NCI-H2107 (cell line): ENCODE measurements at places on chromosomes 6 and 20.
A peak's percentile ranks its signal among the peaks of the same experiment; 100 is the strongest.

- no peak for DNase-seq
Measured at GRCh38 chr20:50838707-50839385, 44.0 kb downstream of the BCAS4 start.

DNA sequence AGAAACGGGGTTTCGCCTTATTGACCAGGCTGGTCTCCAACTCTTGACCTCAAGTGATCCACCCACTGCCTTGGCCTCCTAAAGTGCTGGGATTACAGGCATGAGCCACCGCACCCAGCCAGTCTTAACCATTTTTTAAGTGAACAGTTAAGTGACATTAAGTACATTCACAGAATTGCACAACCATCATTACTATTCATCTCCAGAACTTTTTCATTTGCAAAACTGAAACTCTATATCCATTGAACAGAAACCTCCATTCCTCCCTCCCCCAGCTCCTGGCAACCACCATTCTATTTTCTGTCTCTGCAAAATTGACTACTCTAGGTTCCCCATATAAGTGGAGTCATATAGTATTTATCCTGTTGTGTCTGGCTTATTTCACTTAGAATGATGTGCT is 59.7 kb downstream of the PLCB4 start:
- no peak for DNase-seq

DNA sequence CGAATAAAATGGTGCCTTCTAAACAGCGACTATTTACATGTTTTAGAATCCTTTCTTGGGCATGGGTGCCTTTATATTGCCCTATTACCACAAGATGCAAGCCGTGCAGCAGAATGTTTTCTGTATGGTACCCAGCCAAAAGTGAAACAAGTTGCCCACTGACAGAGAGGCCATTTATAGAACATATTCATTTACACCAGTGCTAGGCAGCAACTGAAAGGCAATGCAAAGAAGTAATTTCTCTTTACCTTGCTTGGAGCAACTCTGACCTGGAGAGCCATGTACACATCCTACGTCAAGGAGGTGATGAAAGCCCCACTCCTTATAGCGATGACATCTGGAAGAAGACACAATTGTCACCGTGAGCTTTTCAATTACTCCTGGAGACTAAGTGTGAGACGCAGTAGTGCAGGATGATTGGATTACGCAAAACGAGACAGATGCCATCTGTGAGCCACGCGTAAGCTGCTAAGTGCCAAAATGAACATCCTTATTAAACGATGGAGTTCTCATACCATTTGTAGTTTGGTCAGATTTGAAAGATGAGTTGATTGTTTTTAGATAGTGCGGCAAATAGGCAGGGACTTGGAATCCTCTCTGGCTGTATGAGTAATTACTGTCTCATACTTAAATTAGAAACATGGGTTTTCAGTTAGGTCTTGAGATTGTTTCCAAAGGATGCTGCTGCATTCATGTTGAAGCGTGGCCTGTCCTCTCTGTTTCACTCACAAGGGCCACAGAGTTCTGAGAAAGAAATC is at the start of gene TMEM244:
TSS of gene TMEM244 (minus strand) at position 408 of the 758 bp plus-strand sequence. CDS start at position 281, 127 bp downstream.
- DNase-seq = no peak

GRCh38 chr20:19858466-19859371 is 100.7 kb downstream of the RIN2 start:
- no peak for DNase-seq

DNA sequence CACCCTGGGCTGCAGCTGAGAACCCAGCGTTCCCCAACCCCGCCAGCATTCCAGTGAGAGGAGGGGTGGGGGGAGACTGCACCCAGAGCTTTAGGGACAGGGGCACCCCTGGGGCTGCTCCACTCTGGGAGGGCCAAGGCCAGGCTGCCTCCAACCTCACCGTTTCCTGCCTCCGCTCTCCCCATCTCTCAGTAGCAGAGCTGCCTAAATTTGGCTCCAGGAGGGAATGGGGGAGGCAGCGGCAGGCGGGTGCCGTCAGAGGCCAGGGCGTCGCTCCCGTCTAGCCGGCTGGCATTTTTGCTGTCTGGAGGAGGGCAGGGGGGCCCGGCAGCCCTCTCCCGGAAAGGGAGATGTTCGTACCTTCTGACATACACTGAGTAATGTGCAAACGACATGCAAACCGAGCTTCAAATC is 46.6 kb downstream of the NOL4L start:
- no peak for DNase-seq

- peak; percentile 64 for DNase-seq
Measured at GRCh38 chr6:150622941-150623874, 23.5 kb downstream of the PLEKHG1 start.

DNA sequence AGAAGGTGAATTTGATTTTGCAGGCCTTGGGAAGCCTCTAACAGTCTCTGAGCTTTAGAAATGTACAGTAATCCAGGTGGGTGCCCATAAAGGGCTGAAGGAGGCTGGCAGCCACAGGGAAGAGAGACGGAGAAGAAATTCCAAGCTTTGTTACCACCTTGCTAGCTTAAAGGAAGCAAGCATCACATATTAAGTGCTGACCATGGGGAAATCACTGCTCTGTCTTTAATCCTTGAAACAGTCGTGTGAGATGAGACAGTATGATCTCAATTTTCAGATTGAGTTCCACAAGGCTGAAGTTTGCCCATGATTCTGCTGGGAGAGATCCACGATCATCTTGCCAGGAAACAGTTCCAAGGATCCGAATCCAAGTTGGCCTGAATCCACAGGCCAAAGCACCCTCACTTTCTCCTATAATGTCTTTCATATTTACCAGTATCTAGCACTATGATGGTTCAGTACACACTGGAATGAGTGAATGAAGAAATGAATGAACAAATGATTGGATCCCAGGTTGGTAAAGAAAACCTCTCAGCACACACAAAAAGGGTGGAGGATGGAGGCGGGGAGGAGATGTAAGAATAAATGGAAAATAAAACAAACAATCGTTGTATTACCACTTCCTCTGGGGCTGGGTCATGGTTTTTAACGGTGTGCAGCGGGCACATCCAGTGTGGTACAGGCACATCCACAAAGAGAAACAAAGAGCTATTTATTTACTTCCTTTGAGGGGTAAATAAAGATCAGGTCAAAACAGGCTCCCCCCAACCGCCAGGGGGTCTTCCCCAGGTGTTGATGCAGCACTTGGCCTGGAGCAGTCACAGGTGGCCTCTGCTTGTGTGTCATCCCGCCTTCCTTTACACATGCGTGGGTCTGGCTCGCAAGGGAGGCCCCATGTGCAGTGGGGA is 28.2 kb upstream of the TAF8 start:
- DNase-seq = no peak

- DNase-seq = no peak
Measured at GRCh38 chr6:43734294-43734665, 35.7 kb upstream of the VEGFA start.

DNA sequence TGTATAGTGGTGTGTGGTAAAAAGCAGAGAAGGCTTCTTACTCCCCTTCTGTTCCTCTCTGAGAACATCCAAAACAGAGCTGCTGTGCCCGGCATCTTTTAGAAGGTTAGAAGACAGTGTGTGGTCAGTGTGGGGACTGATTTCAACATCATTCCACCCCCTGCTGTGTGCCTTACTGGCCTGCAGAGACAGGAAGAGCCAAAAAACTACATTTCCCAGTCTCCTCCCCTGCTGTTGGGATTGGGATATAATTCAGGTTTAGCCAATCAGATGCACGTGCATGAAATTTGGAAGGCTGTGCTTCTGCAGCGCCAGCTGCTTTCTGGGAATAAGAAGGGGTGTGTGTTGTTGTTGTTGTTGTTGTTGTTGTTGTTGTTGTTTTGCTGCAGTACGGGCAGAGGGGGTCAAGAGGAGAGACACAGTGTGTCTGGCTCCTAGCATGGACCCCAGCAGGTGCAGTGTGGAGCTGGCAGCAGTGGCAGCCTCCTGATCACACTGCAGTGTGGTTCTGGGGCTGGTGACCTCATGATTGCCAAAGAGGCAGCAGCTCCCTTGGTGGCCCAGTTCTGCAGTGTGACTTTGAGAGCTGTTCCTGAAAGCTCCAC is 74.7 kb downstream of the MRPL14 start:
- DNase-seq = no peak

DNA sequence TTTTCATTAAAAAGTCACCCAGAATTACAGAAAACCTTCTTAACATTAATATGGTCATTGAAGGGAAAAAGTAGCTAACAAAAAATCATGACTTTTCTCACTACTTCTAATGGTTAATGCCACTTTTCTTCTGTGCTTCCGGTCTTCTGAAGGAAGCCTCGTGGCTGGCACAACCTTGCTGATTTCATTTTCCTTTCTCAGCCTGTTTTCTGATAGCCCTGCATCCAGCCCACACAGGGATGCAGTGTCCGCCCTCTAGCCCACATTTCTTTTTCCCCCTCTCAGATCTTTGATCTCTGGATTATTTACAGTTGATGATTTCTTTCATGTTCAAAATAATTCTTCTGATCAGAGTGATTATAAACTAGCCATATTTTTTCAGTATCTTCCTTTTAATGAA is 655.4 kb upstream of the EPHA7 start:
- no peak for DNase-seq

- no peak for DNase-seq
Measured at GRCh38 chr6:144298194-144298593, 13.1 kb downstream of the UTRN start.

DNA sequence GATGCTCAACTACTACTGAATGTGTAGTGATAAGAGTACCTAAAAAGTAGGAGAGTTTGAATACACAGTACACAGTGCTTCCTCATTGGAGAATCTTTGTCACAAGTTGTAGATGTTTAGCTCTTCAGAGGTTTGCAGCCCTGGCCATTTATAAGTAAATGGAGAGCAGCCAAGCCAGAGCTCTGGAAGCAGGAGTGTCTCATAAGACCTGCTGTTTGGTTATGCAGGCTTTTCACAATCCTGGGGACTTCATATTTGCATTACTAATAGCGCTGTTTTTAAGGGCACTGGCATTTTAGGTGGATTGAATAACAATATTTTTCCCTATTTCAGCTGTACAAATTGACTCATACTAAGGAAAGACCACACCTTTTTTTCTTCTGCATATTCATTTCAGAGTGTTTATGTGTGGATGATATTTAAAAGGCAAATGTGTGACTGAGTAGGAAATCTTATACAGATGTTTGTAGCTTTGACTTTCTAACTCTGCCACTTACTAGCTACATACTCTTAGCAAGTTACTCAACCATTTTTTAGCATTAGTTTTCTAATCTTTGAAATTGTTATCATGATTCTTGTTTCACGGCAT is 730.5 kb upstream of the MAP3K7 start:
- no peak for DNase-seq

GRCh38 chr6:113774127-113774825 is 82.9 kb upstream of the MARCKS start:
- DNase-seq = no peak

GRCh38 chr20:17873410-17874270 is 95.0 kb downstream of the SNX5 start:
- peak; percentile 11 for DNase-seq

GRCh38 chr6:156646496-156646895 is 130.7 kb upstream of the ARID1B start:
- DNase-seq = no peak

DNA sequence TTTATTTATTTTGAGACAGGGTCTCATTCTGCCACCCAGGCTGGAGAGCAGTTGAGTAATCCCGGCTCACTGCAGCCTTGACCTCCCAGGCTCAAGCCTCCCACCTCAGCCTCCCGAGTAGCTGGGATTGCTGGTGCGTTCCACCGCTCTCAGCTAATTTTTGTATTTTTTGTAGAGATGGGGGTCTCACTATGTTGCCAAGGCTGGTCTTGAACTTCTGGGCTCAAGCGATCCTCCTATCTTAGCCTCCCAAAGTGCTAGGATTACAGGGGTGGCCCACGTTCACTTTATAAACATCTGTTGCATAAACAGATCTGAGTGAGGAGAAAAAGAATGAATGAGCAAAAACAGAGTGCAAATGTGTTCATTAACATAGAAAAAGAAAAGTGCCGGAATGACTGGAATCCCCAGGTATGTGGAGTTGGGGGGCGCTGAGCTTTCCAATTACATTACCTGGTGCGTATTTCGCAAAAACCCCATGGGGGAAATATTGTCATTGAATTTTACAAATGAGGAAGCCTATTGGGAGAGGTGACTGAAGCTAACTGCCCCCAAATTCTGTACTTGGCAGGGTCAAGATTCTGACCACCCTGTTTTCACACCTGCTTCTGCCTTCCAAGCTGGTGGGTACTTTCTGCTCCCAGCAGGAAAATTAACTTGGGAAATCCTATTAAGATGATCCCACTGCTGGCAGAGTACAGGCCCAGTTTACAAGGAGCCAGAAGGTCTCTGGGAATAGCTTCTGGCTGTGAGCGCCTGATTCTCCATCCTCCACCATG is 207.7 kb upstream of the JARID2 start:
- no peak for DNase-seq

DNA sequence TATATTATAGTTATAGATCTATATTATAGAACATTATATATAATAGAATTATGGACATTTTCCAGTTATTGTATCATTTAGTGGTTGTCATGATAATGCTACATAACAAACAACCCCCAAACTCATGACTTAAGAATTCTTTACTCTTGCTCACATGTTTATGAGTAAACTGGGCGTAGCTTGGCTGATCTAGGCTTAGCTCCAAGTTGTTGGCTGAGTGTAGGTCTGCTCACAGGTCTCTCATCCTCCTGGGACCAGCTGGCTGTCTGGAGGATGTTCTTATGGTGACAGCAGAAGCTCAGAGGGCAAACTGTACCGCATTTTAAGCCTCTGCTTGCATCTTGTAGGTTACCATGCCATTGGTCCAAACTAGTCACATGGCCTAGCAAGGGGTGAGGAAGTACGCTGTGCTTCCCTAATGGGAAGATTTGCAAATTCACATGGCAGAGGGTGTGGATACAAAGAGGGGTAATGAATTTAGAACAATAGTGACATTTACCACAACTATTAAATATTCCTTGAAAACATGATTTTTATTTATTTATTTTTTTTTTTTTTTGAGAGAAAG is 34.2 kb downstream of the ARHGAP40 start:
- no peak for DNase-seq

DNA sequence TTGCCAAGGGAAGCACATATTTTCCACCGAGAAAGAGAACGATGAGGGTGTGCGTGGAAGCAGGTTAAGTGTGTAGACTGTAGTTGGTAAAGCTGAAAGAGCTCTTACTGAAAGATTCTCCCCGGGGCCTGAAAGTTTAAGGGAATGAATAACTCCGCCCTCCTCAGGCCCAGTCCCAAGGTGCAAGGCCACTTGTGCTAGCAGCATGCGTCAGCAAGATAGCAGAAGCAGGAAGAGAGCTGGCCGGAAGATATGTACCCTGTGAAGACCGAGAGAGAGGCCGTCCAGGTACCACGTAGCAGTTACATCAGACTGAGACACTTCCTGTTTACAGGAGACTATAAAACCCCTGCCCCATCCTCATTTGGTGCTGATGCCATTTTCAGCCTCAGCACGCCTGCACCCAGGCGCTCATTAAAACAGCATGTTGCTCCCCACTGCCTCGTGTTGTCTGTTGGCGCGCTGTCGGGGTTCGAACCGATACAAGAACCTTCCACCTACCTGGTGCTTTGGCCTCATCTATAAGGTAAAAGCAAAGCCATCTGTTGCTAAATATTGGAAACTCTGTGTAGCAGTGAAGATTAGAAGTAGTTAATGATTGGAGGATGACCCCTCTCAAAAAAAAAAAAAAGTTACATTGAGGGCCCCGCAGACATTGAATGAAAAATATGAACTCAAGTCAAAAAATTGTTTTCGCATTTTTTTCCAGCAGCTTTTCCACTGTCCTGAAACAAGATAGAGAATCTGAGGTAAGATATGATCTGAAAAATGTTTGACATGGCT is 18.6 kb upstream of the FAM135A start:
- no peak for DNase-seq
